ENCODE measurements at places on chromosomes 1 and 21.

DNA sequence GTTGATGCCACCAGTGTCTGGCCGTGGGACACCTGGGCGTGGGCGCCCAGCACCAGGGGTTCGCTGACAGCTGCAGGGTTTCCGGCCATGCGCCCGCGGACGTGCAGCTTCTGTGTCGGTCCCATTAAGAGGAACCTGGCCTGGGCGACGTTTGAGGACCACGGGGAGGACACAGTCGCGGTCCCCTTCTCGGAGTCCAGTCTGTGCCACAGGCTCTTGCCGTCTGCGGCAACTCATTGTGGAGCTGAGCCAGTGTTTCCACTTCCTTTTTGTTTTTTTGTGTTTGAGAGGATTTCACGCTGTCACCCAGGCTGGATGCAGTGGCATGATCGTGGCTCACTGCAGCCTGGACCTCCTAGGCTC, 1.6 kb upstream of the C1orf159 start:
- no peak for DNase-seq

- no peak for DNase-seq
Measured at GRCh38 chr1:166064313-166064926, 102.4 kb downstream of the FAM78B start.

- DNase-seq, result peak; percentile 81
Measured at GRCh38 chr1:46735708-46736324, 16.9 kb upstream of the EFCAB14 start.

- no peak for DNase-seq
Measured at GRCh38 chr1:178528228-178528952, 15.5 kb downstream of the TEX35 start.

DNA sequence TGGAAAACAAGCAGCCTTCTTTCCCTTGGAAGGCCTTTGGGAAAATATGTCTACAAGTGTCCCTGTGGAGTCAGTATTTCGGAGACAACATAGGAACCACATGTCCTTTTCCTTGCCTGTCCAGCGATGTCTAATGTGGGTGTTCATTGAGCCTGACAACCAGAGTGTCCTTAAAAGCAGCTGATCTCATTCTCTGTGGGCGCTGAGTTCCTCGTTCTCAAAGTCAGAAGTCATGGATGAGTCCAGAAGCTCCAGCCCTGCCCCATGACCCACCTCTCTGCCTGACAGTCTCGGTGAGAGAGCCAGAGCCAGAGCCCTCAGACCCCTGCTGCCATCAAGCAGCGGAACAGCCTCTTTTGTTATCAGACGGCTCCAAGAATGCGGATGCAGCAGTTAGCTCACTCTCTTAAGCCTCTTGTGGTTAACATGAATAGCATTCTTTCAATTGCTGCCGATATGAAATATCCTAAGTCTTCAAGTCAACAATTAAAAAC, 329.2 kb downstream of the TGFB2 start:
- DNase-seq, result peak; percentile 60

DNA sequence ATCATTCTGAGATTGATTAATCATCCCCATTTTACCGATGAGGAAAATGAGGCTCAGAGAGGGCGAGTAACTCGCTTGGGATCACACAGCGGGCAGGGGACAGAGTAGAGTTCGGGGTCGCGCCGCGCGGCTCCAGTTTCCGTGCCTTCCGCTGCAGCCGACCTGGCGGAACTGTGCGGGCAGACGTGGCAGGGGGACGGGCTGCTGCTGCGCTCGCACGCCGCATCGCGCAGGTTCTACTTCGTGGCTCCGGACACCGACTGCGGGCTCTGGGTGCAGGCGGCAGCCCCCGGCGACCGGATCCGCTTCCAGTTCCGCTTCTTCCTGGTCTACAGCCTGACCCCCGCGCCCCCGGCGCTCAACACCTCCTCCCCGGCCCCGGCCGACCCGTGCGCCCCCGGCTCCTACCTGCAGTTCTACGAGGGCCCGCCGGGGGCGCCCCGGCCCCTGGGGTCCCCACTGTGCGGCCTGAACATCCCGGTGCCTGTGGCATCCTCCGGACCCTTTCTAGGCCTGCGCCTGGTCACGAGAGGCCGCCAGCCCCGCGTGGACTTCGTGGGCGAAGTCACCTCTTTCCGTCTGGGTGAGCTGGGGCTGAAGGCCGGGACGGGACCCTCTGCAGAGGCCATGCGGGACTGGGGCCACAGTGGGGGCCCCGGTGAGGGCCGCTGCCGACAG, 2.3 kb downstream of the LDLRAD2 start:
- peak; percentile 64 for DNase-seq

DNA sequence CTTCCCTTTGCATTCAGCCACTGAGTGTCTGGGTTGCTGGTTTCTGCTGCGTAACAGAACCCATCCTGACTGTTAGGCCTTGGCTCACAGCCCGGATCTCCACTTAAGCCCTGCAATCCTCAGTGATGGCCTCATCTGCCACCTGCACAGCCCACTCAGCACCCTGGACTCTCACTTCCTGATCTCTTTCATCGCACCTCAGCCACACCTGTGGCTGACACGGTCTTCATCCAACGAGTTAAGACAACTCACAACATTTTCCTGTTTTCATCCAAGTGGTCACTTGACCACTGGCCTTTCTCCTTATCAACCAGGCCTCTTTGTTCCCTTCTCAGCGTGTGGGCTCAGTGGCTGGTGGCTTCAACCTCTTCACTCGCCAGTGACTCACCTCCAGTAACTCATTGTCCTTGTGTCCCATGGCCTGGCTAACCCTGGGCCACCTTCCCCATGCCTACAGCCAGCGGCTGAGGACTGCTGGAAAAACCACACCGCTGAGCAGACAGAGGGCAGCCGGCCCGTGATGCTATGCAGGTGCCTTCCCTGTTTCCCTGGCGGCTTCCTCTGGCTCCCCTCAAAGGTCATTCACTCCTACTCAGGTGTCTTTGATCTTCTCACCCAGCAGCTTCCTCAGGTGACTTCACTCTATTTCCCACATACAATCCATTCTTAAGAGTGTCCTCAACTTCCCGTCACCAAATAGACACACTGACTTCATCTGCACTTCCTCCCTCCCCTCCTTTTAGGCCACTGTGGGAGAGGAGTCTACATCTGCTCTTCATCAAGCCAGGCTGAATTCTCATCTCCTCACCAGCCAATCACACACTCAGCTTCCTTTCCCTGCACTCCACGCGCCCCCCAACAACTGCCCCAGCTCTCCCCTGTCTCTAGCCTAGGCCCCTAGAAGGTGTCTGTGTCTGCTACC, 19.9 kb upstream of the EDN2 start:
- DNase-seq, result peak; percentile 63

- no peak for DNase-seq
Measured at GRCh38 chr1:227937031-227937837, 10.5 kb downstream of the WNT9A start.

GRCh38 chr21:29630441-29630840, 309.4 kb downstream of the GRIK1 start:
- DNase-seq, result no peak

DNA sequence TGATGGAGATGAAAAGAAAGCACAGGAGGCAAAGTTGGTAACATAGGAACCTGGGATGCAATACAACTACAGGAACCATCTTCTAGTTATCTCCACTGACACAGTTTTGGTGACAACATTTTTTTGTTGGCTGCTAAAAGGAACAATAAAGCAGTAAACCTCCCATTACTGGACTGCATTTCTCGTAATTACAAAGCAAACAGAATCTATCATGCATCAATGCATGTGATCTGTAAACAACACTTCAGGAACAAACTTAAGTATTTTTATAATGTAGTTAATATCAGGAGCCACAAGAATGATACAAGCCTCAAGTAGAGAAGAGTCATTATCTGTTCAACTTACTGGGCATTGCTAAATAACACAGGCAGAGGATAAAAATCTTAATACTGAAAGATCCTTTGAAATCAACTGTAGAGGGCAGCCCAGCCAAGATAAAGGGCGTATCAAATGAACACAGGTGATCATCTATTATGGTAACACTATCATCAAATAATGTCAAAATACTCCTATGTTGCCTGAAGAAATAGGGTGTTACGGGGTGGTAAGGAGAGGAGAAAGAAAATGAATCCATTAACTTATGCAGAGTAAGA, 193.3 kb downstream of the EIF4G3 start:
- DNase-seq, result no peak

DNA sequence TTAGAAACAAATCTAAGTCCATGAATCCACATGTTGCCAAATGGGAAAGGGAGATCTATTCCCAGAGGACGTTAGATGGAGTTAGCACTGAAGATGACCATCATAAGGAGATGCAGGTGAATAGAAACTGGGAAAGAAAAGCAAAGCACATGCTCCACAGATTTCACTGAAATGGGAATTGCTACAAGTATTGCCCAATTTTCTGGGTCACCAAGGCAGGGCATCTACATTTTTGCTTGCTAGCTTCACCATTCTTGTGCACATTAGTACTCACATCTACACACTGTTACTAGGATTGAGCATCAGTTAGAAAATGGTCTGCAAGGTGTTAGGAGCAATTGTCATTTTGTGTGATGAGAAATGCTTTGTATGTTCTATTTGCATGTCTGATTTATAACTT, 99.1 kb downstream of the JAK1 start:
- DNase-seq, result no peak

DNA sequence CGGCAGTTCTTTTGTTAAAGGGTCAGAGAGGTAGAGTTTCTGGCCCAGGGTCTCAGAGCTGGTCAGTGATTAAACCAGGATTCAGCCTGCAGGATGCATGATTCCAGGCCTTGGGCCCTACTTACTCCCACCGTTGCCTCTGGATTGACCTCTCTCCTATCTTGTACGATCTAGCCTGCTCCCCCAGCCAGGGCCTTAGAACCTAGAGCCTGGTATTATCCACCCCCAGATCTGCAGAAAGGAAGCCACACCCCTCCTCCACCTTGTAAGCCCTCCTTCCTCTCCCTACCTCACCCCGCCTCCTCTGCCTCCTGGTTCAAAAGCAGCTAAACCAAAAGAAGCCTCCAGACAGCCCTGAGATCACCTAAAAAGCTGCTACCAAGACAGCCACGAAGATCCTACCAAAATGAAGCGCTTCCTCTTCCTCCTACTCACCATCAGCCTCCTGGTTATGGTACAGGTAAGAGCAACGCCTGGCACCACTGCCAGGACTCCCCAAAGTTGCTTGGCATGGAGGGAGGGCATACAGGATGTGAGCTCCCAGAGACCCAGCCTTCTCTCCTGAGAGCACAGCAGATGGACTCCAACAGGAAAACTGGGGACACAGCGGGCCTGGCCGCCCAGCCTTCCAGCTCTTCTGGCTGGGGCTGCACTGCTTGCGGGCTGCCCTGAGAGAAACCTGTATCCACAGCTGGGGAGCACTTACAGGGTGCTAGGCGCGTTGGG, at the start of gene CD52:
Gene CD52 (plus strand): TSS at position 347 of the 726 bp plus-strand sequence. CDS start 60 bp downstream, at position 407.
- DNase-seq, result no peak

GRCh38 chr1:94783342-94784189, 36.6 kb upstream of the SLC44A3 start:
- peak; percentile 31 for DNase-seq

DNA sequence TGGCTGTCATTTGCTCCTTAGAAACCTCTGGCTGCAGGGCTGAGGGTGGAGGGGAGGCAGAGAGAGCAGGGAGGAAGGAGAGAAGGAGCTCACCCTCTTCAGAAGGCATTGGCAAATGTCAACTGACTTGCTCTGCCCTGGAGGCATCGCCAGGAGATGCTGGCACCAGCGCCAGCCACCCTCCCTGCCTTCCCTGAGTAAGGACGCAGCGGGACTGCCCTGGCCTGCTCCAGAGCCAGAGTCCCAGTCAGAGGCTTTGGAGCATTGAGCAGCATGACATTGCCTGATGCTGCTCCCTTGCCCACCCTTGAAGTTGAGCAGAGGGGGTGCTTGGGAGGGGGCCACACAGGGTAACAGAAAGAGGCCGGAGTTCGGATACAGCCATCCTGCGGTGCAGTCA, 62.3 kb downstream of the DISP3 start:
- DNase-seq, result no peak

DNA sequence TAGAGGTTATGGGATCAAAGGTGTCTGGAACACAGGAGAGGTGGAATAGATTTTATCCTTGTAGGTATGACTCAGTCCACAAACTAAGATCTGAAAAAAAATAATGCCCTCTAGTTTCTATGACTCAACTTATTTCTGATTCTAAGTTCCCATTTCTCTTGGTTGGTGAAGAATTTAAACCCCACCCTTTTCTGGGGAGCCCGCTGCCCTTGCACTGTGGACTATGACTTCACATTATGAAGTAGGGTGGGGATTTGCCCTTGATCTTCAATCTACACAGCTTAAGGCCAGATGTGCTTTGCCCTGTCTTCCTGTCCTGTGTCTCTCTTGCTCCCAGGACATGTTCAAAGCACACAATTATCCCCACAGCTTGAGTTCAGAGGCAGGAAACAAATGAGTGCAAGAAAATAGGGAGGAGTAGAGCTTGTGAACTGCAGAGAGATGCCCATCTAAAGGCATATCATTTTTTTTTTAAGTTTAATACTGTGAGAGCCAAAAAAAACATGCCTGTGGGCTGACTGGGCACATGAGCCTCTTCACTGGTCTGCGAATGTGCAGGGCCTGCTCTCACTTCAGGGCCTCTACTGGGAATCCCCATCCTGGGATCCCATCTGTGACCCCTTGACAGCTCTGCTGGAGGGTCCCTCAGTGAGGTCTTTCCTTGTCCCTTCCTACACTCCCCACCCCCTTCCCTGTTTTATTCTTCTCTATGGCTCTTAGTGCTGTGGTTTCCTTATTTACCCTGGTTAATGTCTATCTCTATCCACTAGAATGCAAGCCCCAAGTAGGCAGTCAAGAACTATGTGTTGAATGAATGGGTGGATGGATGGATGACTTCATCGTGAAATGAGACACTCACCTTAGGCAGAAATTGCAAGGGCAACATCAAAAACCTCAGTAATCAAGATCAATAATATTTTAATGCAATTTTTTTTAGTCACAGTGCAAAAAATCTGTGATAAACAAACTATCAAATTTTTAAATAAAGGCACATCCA, 61.5 kb downstream of the CD58 start:
- DNase-seq, result peak; percentile 63

- no peak for DNase-seq
Measured at GRCh38 chr1:211710566-211711314, 35.3 kb upstream of the NEK2 start.

GRCh38 chr1:20711285-20712214, 6.3 kb downstream of the KIF17 start:
- DNase-seq, result no peak

DNA sequence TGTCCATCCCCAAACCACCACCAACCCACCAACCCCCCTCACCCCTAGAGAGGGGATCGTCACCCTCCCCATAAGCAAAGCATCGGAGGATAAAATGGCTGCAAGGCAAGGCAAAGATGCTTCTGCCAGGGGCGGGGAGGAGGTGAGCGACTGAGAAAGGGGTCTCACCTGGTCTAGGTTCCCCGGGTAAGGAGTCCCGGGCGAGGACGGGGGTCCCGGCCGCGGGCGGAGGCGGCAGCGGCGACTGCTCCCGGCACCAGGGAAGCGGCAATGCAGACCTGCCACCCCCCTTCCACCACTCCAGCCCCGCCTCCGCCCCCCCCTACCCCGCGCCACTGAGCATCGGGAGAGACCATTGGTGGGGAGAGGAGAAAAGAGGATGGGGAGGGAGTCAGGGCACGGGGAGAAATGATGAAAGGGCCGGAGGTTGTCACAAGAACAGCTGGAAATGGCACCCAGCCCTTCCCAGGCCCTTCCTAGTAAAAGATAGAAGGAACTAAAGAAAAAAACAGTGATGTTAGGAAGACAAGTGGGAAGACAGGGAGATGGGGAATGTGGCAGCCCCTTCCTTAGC, at the start of gene SV2A:
Gene SV2A (minus strand): TSS at position 274 of the 574 bp plus-strand sequence. CDS start 4,004 bp downstream, outside the sequence.
- DNase-seq, result peak; percentile 67

- DNase-seq, result peak; percentile 35
Measured at GRCh38 chr1:241215203-241215602, 141.8 kb downstream of the RGS7 start.
